ENCODE measurements at places on chromosomes 12 and 14.

- DNase-seq, result no peak
Measured at GRCh38 chr14:53571641-53572328, 384.8 kb downstream of the BMP4 start.

GRCh38 chr12:97003276-97003675 lies 96.2 kb downstream of the NEDD1 start:
- no peak for DNase-seq

- DNase-seq, result no peak
Measured at GRCh38 chr12:10501030-10501429, 4.7 kb upstream of the EIF2S3B start.

DNA sequence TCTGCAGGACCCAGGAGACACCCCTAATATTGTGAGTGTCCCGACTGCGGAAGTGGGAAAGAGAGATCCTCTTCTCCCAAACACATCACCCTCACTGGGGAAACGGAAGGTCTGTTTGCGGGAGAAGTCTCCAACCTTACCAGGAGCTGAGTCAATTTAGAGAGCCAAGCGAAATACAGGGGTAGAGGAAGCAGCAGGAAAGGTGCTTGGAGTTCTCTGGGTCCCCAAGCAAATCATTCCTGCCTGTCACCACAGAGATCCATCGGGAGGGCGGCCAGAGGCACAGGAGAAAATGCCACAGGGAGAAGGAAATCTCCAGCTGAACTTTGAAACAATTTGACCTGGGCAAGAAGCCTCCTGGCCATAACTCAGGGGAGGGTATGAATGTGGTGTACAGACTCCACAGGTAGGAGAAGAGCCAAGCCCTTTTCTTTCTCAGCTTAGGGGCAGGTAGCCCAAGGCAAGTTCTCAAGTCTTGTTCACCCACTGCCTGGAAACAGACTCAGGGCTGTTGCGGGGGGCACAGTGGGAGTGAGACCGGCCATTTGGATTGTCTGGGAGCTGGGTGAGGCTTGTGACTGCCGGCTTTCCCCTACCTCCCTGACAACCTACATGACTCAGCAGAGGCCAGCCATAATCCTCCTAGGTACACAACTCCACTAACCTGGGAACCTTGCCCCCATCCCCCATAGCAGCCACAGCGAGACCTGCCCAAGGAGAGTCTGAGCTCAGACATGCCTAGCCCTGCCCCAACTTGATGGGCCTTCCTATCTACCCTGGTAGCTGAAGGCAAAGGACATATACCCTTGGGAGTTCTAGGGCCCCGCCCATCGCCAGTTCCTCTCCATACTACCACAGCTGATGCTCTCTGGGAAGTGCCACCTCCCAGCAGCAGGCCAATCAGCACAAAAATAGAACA lies 211.9 kb upstream of the ARHGAP5 start:
- no peak for DNase-seq

GRCh38 chr12:110657747-110658146 lies 31.2 kb downstream of the HVCN1 start:
- no peak for DNase-seq

DNA sequence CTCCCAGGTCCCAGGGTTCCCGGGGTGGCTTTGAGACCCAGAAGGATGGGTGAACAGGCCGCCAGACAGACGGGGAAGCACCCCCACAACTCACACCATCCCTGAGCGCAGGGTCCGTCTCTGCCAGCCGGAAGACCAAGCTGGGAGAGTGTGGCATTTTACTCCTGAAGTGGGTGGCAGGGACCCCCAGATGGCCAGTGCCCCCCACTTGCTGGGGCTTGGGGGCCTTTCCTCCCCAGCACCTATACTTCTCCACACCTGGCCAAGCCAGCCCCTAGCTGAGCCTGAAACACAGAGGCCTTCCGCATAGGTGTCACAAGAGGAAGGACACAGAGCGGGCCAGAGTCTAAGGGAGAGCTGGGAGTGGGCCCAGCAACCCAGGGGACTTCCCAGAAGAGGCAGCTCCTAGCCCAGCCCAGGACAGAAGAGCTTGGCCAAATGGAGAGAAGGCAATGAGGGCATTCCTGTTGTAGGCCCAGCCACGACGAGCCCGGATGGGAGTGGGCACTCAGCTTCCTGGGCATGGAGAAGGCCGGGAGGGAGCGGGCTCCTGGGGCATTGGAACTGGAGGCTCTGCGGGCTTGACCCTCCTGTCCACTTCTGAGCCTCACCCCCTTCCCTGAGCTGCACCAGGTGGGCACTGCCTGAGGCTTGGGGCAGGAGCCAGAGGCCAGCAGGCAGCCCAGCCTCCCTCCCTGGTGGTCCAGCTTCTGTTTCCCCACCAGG lies 3.3 kb downstream of the AHNAK2 start:
- no peak for DNase-seq

All from activated CD4-positive, alpha-beta T cell treated with anti-CD3 and anti-CD28 coated beads, Interleukin-2, Interleukin-6, amounts not matched to agents 100 ng/mL and 50 ng/mL, durations not matched to agents 16 hours and 8 hours (primary cell).